T-helper 17 cell (primary cell): ENCODE measurements at places on chromosomes 4 and X.

DNA sequence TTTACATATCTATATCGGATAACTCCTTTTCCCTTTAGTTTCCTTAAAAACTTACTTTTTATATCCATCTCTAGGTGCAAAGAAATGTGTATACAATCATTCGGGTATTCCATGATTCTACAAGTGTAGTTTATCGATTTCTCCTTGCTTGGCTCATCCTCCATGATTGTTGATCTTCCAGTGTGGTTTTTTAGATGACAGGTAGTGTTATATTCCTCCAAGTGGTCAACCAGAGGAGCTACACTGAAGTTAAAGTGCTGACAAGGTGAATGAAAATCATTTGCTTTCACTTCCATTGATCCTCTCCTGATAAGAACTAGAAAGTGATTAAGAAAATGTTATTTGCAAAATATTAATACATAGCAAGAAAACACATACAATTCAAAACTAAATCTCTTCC lies 38.5 kb downstream of the TMEM156 start:
- DNase-seq = no peak

GRCh38 chr4:47530801-47531200 lies 45.7 kb downstream of the ATP10D start:
- no peak for DNase-seq

GRCh38 chr4:180828455-180829018 lies 1414.7 kb upstream of the TENM3 start:
- no peak for DNase-seq

DNA sequence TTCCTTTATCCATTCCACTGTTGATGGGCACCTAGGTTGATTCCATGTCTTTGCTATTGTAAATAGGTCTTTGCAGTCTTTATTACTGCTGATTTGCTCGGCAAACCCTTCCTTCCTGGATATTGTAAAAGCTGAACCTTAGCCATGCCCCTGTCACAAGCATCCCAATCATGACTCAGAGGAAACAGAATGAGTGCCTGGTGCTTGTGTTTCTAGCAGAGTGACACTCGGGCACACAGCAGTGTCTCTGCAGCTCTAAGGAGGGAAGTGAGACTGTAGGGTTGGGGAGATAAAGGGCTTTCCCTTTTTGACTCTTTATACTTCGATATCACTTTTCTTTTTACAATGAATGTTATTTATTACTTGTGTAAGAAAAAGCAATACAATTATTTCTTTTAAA lies 83.3 kb downstream of the AKAP4 start:
- no peak for DNase-seq

- no peak for DNase-seq
Measured at GRCh38 chr4:48380583-48381167, 39.3 kb downstream of the SLAIN2 start.

DNA sequence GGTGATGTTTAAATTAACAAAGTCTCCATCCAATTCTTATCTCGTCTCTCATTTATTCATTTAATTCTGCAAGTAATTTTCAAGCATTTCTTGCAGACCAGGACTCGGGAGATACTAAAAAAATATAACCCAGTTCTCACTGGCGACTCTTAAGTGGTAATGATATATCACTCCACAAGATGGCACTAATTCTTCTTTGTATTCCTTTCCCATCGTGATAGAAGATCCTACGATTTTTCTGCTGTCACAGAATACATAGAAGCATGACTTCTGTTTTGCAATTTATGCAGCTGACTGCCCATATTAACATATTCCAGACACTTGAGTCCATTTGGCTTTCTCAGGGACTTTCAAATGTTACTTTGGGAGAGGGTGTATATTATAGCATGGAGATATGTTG lies 64.0 kb upstream of the FGF13 start:
- no peak for DNase-seq

DNA sequence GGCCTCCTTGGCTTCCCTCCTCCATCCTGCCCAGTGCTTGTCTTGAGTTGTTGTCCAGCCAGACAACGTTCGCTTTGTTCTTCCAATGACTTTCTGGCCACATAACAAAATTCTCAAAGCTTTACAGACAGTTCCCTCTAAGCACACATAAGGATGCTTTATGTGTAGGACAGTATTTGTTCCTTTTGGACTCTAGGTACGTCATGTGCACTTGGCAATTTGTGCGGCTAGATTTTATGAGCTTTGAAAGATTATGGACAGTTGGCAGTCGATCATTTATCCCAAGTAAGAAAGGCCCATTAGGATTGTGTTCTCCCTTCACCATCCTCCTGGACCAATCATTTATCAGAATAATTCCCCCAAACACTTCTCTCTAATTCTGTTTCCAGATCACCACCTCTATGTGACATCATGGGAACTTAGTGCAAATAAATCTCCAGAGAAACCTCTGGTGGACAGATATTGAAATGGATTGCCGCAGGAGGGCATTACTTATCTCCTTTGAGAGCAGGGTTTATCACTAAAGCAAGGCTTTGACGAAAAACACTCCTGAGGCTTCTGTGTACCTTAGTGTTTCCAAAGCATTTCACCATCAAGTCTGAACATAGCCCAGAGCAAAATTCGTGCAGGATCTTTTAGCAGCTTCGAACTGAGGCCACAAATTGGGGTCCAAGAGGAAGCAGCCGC lies 77.4 kb upstream of the BMPR1B start:
- no peak for DNase-seq

DNA sequence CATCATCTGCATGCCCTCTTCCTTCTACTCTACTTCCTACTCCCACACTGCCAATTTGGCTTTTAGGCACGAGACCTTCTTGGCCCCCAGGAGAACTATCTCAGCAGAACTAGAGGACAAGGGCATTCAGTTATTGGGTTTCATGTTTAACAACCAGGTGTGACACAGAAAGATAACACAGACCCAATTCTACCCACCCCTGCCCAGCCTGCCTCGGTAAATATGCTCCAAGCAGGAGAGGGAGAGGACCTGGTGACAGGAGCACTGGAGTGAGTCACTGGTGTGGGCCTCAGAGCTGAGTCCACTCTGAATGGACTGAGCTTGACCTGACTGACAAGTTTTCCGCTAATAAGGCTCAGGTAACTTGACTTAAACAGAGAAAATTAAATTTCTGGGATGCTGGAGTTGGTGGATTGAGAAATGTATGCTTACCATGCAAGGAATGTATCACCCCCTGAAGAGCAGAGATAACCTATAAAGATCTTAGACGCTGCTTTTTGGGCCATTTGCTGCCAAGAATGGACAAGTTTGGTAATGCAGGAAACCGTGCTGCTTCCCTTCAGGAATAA lies 52.5 kb downstream of the CASP3 start:
- DNase-seq = no peak

DNA sequence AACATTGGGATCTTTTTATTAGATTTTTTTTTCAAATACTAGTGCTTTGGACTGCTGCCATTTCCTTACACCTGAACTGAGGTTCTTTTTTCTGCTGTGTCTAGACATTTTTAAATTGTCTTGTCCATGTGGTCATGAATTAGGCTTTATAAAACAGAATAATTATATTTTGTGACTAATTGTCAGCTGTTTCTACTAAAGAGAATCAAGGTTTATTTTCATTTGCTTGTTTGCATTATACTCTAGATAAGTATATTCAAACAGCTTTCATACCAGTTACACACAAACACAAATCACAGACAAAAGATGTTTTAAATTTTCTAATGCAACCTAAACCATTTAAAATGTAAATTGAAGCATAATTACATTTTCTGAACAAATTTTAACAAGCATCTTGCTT lies 194.7 kb downstream of the GALNTL6 start:
- DNase-seq = no peak

DNA sequence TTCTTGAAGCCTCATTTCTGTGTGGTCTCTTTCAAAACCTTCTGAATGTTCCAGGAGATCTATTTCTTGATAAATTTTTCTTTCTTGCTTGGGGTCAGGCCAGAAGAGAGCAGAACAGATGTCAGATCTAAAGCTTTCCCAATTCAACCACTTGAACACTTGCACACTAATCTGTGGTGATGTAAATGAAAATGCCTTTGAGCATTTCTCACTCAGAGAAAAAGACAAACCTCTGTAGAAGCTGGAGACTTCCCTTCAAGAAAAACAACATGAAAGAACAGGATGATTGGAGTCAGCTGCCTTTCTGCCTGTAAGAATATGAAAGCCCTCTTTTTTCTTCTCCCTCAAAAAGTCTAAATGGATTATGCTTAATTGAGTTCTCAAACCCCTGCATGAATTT lies 11.2 kb downstream of the IGFBP7 start:
- DNase-seq = no peak

DNA sequence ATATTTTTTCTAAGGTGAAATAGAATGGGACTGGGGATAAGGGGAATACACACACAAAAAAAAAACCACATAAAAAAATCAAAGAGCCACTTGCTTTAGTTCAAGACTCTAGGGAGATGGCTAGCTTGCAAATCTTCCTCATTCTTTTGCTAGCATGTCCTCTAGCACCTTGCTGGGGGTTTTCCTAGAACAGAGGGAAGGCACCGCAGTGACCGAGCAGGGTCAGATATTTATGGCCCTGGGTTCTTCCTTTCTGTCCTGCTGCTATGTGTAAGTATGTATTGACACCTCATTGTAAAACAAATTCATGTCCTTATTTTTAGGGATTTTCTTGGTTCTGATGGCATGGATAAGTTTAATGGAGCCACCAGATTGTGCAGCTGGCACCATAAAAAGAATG lies 81.2 kb downstream of the SHISA3 start:
- no peak for DNase-seq

DNA sequence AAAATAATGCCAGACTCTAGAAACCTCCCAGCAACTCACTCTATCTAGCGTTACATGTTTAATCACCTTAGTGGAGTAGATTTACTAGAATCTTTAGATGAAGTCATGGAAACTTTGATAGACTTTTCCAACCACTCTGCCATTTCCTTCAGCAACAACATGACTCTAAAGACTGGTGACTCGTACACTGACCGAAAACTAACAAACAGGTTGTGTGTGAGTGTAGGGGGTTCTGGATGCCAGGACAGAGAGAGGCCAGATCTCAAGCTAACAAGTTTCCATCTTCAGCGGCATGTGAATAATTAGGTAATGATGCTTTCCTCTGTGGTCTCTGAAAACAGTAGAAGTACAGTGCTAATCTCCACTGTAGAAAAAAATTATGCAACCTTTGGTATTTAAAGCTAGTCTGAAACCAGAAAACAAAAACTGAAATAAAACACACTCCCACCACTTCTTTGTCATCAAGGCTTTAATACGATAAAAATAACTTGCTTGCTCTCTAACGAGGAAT lies 286.4 kb downstream of the PRDM5 start:
- no peak for DNase-seq

DNA sequence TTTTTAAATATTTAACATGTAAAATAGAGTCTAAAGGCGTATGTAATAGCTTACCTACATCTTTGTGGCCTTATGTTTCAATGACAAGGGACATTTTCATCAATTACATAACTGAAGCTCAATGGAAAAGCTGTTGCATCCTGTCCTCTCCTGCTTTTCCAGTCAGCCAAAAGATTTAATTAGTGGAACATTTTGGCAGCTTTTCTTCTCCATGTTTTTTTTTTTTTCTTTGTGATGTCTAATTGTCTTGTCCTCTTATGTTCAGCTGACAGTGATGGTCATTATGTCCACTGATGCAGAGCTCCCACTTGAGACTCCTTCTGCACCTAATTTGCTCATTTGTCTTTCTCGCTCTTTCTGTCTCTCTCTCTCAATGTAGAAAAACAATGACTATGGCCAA lies 422.2 kb downstream of the GABRG1 start:
- DNase-seq = no peak

- no peak for DNase-seq
Measured at GRCh38 chr4:107858158-107858742, 33.5 kb downstream of the SGMS2 start.

GRCh38 chrX:135543924-135544323 lies 23.5 kb downstream of the INTS6L start:
- no peak for DNase-seq

GRCh38 chr4:866761-867390 lies 40.9 kb upstream of the CPLX1 start:
- no peak for DNase-seq

DNA sequence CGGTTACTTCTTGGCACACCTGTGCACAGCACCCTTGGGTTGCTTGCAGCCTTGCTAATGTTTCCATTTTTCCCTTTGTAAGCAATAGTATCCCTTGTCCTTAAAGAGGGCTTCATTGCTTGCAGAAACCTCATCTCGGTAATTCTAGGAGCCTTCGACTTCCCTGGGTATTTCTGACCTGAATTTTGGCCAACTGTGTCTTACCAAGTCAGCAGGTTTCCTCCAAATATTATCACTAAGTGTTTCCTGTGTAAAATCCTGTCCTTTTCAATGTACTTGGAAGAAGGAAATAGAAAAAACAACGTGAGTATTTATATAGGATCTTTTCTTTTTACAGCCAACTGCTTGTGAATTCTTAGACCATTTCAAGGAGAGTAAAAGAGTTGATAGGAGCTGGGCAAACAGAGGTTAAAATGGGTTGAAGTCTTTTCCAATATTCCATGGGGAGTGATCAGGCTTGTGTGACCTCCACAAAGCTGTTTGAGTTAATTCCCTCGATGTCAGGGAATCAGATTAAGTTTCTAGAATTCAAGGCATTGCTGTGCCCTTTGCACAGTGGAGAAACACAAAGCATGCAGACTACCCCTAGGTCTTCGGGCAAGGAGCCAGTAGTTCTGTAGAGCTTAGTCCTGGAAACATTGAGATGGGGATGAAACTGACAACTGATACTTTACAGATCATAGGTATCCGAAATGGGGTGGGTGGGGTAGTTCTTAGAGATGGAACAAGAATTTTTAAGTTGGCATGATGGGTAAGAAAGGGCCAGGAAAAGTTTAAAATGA lies 209.9 kb downstream of the CPE start:
- DNase-seq = no peak

DNA sequence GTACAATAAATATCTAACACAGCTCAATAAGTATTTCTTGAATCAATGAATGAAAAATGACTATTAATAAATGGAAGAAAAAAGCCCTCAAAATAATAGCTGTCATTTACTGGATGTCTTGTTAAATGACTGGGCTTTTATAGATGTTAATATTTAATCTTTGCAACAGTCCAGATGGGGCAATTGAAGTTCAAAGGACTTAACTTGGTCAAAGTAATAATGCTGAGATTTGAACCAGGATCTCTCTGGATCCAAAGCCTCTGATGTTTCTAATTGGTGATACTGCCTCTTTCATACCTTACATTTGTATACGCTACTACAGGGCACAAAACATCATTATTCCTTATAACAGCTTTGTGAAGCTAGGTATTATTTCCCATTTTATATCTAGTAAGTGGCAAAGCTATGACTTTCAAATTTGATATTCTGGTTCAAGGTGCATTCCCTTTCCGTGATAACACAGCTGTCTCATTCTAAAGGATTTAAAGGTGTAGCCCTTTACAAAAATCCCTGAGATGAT lies 72.6 kb downstream of the DCK start:
- DNase-seq = no peak

- DNase-seq = peak; percentile 81
Measured at GRCh38 chrX:48696301-48696908, at the start of gene SUV39H1. Gene SUV39H1 (plus strand): TSS chrX:48696734. CDS start chrX:48696785, 51 bp downstream.

- no peak for DNase-seq
Measured at GRCh38 chrX:153214934-153215333, 35.9 kb downstream of the MAGEA1 start.

DNA sequence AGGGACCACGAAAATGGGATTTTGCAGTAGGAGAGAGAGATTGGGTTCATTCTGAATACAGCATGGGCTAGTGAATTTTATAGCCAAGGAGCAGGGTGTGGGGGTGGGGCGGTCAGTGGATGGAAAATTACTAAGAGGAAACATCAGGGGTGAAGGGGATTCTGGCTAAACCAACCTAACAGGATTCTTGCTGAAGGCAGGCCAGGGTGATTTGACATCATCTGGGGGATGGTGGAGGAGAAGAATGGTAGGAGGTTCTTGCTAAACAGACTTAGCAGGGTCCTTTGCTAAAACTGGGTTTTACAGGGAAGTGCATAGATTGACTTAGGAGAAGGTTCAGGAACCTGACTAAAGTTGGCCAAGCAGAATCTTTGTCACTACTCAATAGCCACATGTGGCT lies 91.9 kb downstream of the DNAAF6 start:
- no peak for DNase-seq
